ENCODE measurements at places on chromosomes 5 and 9.

GRCh38 chr5:137142764-137143605, 356.1 kb downstream of the SPOCK1 start:
- DNase-seq = no peak

DNA sequence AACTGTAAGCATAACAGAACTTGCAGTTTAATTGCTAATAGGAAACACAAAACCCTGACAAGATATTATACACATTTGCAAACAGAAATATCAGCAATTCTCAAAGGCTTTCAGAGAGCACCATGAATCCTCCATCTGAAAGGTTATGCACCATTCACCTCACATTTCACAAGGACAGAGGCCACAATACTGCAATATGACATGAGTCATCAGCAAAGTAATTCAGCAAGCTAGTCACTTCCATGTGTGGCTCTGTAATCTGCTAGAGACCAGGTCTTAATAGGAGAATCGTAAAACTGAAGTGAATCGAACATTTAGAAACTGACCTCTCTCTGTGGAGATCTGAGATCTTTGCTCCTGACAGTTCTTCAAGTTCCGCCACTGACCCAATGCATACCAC, 28.3 kb downstream of the IARS1 start:
- no peak for DNase-seq

- DNase-seq = no peak
These were observed 6.9 kb downstream of the CCL19 start for GRCh38 chr9:34684145-34684544.

- DNase-seq = no peak
These were observed 18.1 kb upstream of the SMAD5 start for GRCh38 chr5:136114414-136115125.

GRCh38 chr9:17387565-17387964, 191.3 kb upstream of the SH3GL2 start:
- no peak for DNase-seq

DNA sequence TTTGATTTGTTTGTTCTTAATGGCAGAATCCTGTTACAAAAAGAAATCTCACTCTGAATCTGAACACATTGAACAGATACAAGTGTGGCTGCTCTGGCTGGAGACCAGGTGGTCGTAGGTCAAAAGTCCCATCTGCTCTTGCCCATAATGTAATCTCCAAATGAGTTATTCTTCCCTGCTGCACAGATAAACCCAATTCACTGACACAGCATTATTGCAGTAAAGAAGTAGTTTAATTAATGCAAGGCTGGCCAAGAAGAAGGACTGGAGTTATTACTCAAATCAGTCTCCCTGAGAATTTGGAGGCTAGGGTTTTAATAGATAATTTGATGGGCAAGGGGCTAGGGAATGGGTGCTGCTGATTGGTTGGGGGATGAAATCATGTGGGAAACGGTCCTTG, 52.6 kb downstream of the PUM3 start:
- no peak for DNase-seq

DNA sequence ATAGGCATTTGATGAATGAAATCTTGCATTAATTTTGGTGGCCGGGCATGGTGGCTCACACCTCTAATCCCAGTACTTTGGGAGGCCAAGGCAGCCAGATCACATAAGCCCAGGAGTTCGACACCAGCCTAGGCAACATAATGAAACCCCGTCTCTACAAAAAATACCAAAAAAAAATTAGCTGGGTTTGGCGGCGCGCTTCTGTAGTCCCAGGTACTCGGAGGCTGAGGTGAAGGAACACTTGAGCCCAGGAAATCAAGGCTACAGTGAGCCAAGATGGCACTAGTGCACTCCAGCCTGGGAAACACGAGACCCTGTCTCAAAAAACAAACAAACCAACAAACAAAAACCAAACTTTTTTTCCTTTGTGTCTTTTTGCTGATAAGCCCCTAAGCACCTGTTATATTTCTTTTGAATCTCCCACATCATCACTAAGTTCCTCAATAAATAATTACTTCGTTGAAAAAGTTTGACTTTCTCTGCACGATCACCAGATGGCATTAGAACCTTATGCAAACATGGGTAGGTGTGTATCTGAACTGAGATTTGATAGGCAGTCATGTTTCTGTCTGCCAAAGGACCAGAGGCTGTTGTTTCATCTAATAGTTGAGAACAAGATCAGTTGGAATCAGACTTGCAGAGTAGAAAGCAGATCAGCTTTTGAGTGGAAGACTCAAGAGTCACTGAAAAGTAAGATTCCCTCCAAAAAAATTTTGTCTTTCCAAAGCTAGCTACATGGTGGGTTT, 5.5 kb upstream of the MATR3 start:
- no peak for DNase-seq

All from stimulated activated CD4-positive, alpha-beta T cell treated with anti-CD3 and anti-CD28 coated beads, Interleukin-15, amount 100 ng/mL, for 48 hours (primary cell).